ENCODE measurements at places on chromosomes 3 and 15.

- DNase-seq, result peak; percentile 88
These were observed 16.8 kb upstream of the MCCC1 start for GRCh38 chr3:183116025-183116614.

DNA sequence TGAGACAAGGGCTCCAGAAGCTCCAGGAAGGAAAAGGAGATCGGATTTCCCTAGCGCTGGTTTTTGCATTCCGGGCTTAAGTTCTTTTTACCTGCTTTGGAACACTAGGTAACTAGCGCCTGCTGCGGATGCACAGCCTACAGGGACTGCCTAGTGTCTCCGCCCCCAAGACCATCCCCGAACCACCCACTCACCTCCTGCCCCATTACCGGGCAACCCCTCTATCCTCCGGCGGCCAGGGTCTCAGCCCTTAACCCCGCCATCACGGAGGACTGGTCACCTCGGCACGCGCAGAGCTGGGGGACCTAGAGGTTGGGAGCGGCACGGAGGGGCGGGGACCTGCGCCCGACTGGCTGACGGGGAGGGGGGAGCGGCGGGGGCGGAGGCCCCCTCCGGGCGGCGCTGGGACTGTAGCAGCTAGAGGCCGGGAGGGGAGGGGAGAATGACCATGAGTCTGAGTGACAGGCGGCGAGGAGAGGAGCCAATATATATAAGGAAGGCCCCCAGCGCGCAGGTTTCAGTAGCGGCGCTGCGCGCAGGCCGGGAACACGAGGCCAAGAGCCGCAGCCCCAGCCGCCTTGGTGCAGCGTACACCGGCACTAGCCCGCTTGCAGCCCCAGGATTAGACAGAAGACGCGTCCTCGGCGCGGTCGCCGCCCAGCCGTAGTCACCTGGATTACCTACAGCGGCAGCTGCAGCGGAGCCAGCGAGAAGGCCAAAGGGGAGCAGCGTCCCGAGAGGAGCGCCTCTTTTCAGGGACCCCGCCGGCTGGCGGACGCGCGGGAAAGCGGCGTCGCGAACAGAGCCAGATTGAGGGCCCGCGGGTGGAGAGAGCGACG is at the start of gene DLL4:
DLL4 (plus strand) TSS at position 520 of the 839 bp plus-strand sequence. CDS start 329 bp downstream, outside the sequence.
- peak; percentile 59 for DNase-seq

DNA sequence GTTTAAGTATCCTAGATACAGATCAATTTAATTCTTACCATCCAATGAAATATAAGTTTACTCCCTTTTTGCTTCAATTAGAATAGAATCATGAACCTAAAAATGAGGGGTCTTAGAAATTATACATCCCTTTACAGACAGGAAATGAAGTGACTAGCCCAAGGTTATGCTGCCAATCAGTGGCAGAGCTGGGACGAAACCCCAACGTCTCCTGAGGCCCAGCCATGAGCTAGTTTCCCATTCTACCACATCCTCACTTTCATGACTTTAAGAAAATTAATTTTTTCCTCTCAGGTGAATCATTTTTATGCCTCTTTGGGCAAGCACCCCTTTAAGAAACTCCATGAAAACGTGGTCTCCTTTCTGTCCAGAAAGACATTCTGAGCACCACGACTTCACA is 11.2 kb downstream of the LRIG1 start:
- no peak for DNase-seq

- no peak for DNase-seq
These were observed 15.9 kb upstream of the TMEM42 start for GRCh38 chr3:44845528-44846520.

- DNase-seq, result no peak
These were observed 40.9 kb upstream of the RGMA start for GRCh38 chr15:93129702-93130488.

DNA sequence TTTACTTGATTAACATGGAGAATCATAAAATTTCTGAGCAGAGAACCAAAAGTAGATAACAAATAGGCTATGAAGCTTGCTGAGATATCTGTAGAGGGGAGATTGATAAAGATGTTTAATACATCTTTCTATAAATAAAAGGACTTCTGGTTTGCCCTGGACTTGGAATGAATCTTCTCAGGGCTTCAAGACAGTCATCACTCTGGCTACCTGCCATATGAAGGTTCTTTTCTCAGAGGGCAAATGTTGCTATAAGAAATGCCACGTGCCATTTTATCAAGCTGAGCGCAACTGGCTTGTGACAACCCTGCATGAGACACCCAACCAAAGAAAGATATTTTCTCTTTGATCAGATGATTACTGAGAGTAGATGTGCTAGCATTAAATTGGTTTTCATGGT is 192.5 kb downstream of the WNT5A start:
- no peak for DNase-seq

DNA sequence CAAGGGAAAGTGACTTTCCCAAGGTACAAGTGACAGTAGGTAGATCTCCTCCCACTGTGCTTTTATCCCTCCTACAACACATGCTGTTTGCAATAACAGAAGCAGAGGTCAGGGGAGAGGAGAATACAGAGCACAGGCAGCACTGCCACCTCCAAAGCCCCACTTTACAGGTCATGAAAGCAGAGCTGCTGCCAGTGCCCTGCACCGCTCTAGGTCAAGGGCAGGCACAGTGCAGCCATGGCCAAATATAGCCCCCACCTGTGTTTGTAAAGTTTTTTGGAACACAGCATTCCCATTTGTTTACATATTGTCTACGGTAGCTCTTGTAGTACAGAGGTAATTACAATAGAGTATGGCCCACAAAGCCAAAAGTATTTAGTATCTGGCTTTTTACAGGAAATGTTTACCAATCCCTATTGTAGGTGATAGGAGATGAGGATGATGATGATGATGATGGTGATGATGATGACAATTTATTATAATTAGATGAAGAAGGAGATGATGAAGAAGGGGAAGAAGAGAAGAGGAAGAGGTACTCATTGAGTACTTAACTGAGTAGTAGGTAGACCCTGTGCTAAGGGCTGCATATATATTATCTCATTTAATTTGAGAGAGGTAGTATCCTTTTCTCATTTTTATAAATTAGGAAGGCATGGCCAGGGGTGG is 20.4 kb downstream of the HDC start:
- no peak for DNase-seq

GRCh38 chr3:174986685-174987084 is 127.6 kb downstream of the NAALADL2 start:
- DNase-seq, result no peak

GRCh38 chr3:32989171-32989570 is 37.7 kb downstream of the CCR4 start:
- DNase-seq, result peak; percentile 44

DNA sequence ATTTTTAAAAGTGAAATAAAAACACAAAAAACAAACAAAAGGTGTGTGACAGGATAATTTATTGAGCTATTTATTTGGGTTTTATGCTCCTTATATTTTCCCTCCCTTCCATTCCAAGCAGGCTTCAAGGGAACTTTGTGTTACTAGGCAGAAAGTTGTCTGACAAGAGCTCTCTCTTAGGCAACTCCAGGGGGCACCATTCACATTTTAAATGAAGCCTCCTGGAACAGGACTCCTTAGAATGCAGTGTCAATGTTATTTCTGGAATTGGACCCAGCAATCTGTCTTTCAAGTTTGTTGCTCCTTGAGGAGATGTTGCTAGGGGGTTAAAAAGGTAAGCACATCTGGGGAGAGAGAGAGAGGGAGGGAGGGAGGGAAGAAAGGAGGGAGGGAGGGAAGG is 5.4 kb upstream of the RFX7 start:
- DNase-seq, result no peak

DNA sequence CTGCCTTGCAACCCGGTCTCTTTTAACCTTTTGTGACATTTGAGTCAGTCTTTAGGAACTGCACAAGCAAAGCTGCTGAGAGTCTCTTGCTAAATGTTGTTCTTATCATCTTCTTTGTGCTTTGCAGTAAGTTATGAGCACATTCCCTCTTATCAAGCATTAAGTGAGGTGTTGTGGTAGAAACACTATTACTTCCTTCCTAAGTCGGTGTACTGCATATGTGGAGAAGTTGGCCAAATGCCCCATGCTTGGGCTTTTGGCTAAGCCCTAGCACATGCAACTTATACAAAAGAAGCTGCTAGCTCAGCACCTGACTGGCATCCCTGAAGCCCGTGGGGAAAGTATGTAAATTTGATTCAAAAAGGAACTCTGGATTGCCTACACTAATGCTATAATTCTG is 136.5 kb upstream of the RBMS3 start:
- DNase-seq, result no peak

DNA sequence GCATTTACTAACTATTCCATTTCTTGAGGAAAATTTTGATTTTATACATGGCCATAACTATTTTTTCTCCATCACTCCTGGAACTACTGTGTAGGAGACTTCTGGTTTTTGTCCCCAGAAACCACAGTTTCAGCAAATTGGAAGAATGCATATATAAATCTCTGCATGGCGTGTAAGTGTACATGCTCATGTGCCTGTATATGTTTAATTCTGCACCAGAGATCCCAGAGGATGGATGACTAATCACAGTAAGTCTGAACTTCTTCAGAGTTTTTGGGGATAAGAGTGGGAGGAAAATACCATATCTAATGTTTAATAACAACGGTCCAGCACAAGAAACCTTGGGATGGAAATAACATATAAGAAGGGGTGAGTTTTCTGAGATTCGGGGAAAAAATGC is 10.9 kb upstream of the COL6A6 start:
- DNase-seq, result no peak

- DNase-seq, result peak; percentile 73
These were observed 258.9 kb downstream of the UACA start for GRCh38 chr15:70504299-70504951.

- DNase-seq, result peak; percentile 8
These were observed 843 bp downstream of the CHRNA5 start for GRCh38 chr15:78565951-78566774.

DNA sequence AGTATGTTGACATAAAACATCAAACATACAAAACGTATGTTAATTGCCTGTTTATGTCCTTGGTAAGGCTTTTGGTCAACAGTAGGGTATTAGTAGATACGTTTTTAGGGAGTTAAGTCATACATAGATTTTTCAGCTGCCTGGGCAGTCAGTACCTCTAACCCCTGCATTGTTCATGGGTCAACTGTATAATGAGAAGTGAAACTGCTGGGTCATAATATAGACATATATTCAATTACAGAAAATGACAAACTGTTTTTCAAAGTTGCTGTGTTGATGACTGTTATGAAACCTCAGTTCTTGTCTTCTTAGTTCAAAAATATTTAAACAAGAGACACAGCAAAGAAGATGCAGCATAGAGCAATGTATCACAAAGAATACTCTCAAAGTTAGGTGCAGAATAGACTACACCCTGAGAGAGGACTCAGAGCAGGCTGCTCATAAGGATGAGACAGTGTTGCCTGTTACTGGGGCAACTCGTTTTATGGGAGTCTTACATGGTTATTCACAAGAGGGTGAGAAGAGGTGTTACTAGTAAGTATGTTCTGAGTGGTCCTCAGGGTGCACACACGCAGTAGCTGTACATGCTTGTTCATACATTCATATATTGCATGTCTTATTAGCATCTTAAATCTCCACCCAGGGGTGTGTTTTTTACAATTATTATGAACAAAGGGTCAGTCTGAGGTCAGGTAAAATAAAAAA is 53.1 kb upstream of the ADAMTS17 start:
- no peak for DNase-seq

DNA sequence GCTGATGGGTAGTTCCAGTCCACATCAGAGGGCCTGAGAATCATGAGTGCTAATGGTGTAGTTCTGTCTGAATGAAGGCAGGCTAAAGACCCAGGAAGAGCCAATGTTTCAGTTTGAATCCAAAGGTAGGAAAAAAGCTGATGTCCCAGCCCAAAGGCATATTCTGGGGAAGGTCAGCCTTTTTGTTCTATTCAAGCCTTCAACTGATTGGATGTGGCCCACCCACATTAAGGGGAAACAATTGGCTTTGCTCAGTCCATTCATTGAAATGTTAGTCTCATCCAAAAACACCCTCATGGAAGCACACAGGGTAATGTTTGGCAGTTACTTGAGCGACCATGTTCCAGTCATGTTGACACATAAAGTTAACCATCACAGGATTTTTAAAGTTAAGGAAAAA is 25.9 kb downstream of the EPHB1 start:
- DNase-seq, result no peak

- no peak for DNase-seq
These were observed 64.3 kb downstream of the DUT start for GRCh38 chr15:48395521-48396011.

- no peak for DNase-seq
These were observed 5.7 kb downstream of the DNAH12 start for GRCh38 chr3:57538465-57538864.

- DNase-seq, result no peak
These were observed 106.4 kb upstream of the RPL32 start for GRCh38 chr3:12947504-12948369.

Measured in GM06990 (cell line).